ENCODE measurements at places on chromosomes 12 and 14. TPM values are rescaled to one million over a fixed set of nuclear protein-coding genes. Genes with fewer than 3 reads are reported as not detected.

DNA sequence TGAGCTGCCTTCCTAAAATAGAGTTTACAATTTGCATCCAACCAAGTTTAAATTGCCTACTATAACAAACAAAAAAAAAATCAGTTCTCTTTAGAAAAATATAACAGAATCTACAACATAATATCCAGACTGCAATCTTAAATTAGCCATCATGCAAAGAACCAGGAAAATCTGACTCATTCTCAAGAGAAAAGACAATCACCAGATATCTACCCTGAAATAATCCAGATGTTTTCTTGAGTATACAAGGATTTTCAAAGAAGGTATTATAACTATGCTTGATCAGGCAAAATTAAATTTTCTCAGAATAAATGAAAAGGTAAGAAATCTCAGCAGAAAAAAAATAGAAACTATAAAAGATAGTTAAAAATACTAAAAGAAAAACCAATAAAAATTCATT, 115.6 kb downstream of the CCER1 start:
- no peak for DNase-seq

DNA sequence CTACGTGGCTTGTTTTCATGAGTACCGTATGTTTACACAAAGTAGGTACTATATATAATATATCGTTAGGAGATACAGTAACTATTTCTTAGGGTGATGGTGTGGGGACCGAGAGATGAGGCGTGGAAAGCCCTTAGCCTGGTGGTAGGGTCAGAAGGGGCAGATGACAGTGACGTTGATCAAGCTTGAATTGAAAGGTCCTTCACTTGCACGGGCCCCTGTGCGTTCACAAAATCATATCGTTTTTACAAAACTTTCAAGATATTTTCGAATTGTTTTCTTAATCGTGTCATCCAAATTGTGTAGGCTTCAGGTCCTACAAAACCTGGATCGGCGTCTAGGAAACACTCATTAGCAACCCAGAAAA, 881 bp upstream of the SOS2 start:
- no peak for DNase-seq

The FRS2 gene
- 27.4 TPM for total RNA-seq

The C14orf132 gene
- 60.1 TPM for total RNA-seq

The PRKD1 gene
- 43.6 TPM for total RNA-seq

The OTX2 gene
- total RNA-seq = not detected

GRCh38 chr12:101803978-101804377, 26.8 kb downstream of the GNPTAB start:
- DNase-seq = no peak

The SERPINA12 gene
- not detected for total RNA-seq

DNA sequence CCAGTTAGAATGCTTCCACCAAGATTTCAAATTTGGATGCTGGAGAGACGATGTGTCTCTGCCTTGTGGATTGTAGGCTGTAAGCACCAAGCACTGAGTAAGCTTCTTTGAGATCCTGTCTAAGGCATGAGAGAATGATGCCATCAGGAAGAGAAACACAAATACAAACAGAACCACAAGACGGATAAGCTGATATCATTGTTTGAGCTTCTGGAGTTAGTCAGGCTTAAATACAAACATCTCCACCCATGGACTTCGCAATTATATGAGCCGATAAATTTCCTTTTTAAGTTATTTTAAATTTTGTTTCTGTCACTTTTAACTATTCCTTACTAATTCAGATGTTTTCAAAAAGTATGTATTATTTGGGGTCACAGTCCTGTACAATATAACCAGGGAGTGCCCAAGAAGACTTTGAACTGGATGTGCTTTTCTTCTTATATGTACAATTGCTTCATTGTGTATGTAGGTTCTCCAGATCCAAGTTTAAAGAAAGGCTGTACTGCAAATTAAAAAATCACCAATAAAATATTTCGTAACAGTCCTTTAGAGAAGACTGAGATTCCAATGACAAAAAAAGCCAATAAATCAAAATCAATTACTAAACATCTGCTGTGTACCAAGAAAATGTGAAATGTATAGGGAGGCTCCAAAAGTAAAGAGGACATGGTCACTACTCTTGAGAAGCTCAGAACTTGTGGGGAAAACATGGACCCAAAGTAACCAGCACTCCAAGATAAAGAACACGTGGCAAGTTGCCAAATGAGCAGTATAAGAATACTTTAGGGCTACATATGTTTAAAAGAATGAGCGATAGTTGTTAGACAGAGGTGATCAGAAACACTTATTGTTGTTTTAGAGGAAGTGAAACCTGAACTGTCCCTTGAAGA, 274.1 kb downstream of the ADAMTS20 start:
- DNase-seq = no peak

The CDCA4 gene
- 43.3 TPM for total RNA-seq
